ENCODE measurements at places on chromosomes 12 and 14.

DNA sequence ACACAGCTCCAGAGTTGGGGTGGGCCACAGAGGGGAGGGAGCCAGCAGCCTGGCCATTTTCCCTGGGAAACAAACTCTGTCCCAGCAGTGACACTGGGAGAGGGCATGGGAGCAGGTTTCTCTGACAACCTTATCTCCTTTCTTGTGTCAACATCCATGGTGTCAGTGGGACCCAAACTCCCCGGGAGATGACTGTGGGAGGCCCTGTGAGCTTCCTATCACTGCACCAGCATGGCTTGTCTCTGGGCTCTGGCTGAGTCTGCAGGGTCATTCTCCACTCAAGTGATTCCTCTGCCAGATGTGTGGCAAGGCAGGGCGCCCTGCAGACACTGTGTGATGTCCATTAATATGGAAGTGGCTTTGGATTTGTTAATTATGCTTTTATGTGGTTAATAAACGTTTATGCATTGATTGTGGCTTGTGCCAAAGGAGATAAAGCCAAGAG, 10.1 kb downstream of the LRTM2 start:
- DNase-seq = no peak

- no peak for DNase-seq
Measured at GRCh38 chr14:104576970-104577332, 2.6 kb upstream of the C14orf180 start.

- no peak for DNase-seq
Measured at GRCh38 chr12:47894652-47895051, 10.1 kb downstream of the VDR start.

- DNase-seq = no peak
Measured at GRCh38 chr12:104057771-104058197, 6.5 kb upstream of the HCFC2 start.

DNA sequence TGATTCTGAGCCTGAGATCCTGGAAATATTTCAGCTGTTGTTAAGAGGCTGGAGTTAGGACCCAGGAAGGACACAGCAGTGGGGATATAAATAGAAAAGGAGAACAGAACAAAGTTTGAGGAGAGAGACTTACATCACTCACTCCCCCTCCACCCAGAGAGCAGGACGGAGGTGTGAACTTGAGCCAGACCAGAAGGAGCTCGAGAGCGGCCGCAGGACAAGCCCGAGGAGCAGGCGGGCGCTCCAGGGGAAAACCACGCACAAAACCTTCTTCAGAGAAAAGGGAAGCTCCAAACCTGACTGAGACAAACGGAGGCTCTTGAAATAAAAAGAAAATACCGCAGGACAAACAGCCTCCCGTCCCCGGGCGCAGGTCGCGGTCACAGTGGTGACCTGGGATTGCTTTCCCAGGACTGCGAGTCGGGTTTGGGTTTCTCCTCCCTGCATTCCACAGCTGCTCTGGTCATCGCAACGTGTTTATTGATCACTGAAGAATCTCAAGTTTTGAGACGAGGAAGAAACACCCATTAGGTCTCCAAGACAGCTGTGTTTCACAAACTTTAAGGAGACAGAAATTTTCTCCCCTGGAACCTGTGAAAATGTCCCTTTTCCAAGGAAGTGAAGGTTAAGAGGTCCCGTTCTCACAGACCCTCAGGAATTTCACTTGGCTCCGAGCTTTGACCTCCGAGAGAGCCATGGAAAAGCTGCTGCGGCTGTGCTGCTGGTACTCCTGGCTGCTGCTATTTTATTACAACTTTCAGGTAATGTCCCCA, at the start of gene ADGRD1:
Gene ADGRD1 (plus strand): TSS at position 137 of the 773 bp plus-strand sequence. CDS start 559 bp downstream, at position 696.
- DNase-seq = no peak

DNA sequence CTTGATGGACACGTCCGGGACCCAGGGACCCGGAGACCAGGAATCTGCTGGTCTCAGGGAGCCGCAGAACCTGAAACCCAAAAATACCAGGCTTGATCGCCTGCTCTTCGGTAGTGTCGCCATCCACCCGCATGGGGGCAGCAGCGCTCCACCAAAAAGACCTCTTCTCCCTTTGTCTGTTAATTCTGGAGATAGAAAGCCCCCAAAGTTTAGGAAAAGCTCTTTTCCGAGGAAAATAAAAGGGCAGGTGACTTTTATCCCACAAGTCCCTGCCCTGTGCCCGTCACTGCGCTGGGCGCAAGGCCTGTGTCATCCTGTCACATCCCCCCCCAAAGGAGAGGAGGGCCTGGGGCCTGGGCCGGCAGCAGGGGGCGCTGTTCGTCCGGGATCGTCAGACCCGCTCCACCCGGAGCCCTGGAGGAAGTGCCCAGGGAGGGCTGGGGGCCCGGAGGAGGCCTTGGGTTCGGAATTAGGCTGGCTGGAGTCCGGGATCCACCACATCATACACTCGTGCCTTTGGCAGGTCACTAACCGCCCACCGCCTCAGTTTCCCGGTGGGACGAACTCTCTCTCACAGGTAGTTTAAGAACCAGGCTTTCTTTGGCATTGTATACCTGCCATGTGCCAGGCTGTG, 31.9 kb downstream of the DAD1 start:
- DNase-seq = peak; percentile 96
